Smooth muscle cell of the umbilical artery (primary cell): ENCODE measurements at places on chromosomes 4 and X. TPM values are rescaled to one million over a fixed set of nuclear protein-coding genes. Genes with fewer than 3 reads are reported as not detected.

DSPP gene
- total RNA-seq: not detected in 2 replicates

FABP2 gene
- total RNA-seq: not detected in 2 replicates

F11 gene
- total RNA-seq: not detected in 2 replicates

GAGE12H gene
- total RNA-seq: not detected in 2 replicates

NWD2 gene
- not detected in 2 replicates for total RNA-seq

CT45A1 gene
- not detected in 2 replicates for total RNA-seq

HTN3 gene
- not detected in 2 replicates for total RNA-seq

AKAP14 gene
- not detected in 2 replicates for total RNA-seq

SPINK2 gene
- not detected in 2 replicates for total RNA-seq

CPLX1 gene
- total RNA-seq: not detected in 2 replicates

LINC00632 gene
- total RNA-seq: 13.4 and 17.0 TPM in 2 replicates

TACR3 gene
- total RNA-seq: not detected in 2 replicates

NOX1 gene
- total RNA-seq: not detected in 2 replicates

CLNK gene
- not detected in 2 replicates for total RNA-seq

ITIH6 gene
- not detected in 2 replicates for total RNA-seq

DCHS2 gene
- total RNA-seq: under 0.01 TPM in 1 of 2 replicates, not detected in the other

BTC gene
- under 0.01 and 0.18 TPM in 2 replicates for total RNA-seq

DCAF8L2 gene
- total RNA-seq: not detected in 2 replicates

RTL3 gene
- 0.05 TPM in 1 of 2 replicates, not detected in the other for total RNA-seq

NUDT10 gene
- 2.1 and 5.2 TPM in 2 replicates for total RNA-seq

RAB39B gene
- 0.69 and 1.5 TPM in 2 replicates for total RNA-seq

USP38 gene
- 22.0 and 26.3 TPM in 2 replicates for total RNA-seq

ARAP2 gene
- total RNA-seq: 1.2 and 3.1 TPM in 2 replicates

NXF2 gene
- not detected in 2 replicates for total RNA-seq

FAM120C gene
- total RNA-seq: 4.2 and 6.5 TPM in 2 replicates

PDLIM3 gene
- 135 and 158 TPM in 2 replicates for total RNA-seq

ABCD1 gene
- total RNA-seq: 17.2 and 25.5 TPM in 2 replicates

TRIM61 gene
- 3.0 and 6.8 TPM in 2 replicates for total RNA-seq

HMX1 gene
- not detected in 2 replicates for total RNA-seq

PAGE1 gene
- total RNA-seq: not detected in 2 replicates

ETNPPL gene
- total RNA-seq: not detected in 2 replicates

NXF2B gene
- total RNA-seq: not detected in 2 replicates

RHOXF2 gene
- total RNA-seq: not detected in 2 replicates

NALF2 gene
- total RNA-seq: not detected in 2 replicates

WDR17 gene
- 2.0 and 2.7 TPM in 2 replicates for total RNA-seq

PDGFC gene
- 70.7 and 140 TPM in 2 replicates for total RNA-seq

SLC2A9 gene
- total RNA-seq: 2.7 and 6.5 TPM in 2 replicates

JAKMIP1 gene
- total RNA-seq: 0.30 TPM in 1 of 2 replicates, not detected in the other

COX7B2 gene
- total RNA-seq: not detected in 2 replicates

UGT2B17 gene
- not detected in 2 replicates for total RNA-seq

ASB12 gene
- not detected in 2 replicates for total RNA-seq

SMIM31 gene
- not detected in 2 replicates for total RNA-seq

TMPRSS11D gene
- total RNA-seq: not detected in 2 replicates

PAK3 gene
- 1.2 and 2.2 TPM in 2 replicates for total RNA-seq

FRMD7 gene
- total RNA-seq: under 0.01 and 0.05 TPM in 2 replicates

KCTD8 gene
- not detected in 2 replicates for total RNA-seq

GLRB gene
- 15.0 and 17.8 TPM in 2 replicates for total RNA-seq

CLDN24 gene
- not detected in 2 replicates for total RNA-seq

PRICKLE3 gene
- 9.8 and 14.8 TPM in 2 replicates for total RNA-seq

ARMCX1 gene
- 32.0 and 46.3 TPM in 2 replicates for total RNA-seq

KDR gene
- 0.88 and 6.8 TPM in 2 replicates for total RNA-seq

CTAG1B gene
- total RNA-seq: not detected in 2 replicates

SPIN2A gene
- total RNA-seq: 0.23 and 0.30 TPM in 2 replicates

SMIM43 gene
- total RNA-seq: 0.09 and 1.2 TPM in 2 replicates

SHROOM2 gene
- 3.0 and 4.5 TPM in 2 replicates for total RNA-seq
